ACHN (cell line): ENCODE measurements at places on chromosomes 2 and 18.

DNA sequence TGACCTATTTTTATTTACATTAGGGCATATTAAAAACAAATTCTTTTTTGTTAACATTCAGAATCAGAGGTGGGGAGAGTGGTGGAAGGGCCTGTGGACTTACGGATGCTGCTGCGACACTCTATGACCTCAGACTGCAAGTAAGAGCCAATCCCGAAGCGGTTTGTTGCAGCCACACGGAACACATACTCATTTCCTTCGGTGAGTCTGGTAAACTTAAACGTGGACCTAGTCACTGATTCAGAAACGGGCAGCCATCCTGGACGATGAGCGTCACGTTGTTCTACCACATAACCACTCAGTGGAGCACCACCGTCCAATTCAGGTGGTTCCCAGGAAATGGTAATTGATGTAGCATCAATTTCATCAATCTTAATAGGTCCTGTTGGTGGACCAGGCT, 61.9 kb downstream of the PLEKHA3 start:
- peak; percentile 86 for DNase-seq

GRCh38 chr2:237662671-237663093, 35.3 kb downstream of the LRRFIP1 start:
- DNase-seq, result no peak

- no peak for DNase-seq
Observed at GRCh38 chr18:62588217-62588616, 65.4 kb downstream of the ZCCHC2 start.

- DNase-seq, result peak; percentile 76
Observed at GRCh38 chr18:9708057-9708433, at the start of gene RAB31. TSS of gene RAB31 (plus strand) at chr18:9708301. CDS start at chr18:9708406, 105 bp downstream.
